ENCODE measurements at places on chromosomes 11 and 22.

- no peak for DNase-seq
Measured at GRCh38 chr11:94751218-94751609, 16.9 kb upstream of the AMOTL1 start.

GRCh38 chr11:61418136-61418535, 11.6 kb downstream of the CPSF7 start:
- no peak for DNase-seq

DNA sequence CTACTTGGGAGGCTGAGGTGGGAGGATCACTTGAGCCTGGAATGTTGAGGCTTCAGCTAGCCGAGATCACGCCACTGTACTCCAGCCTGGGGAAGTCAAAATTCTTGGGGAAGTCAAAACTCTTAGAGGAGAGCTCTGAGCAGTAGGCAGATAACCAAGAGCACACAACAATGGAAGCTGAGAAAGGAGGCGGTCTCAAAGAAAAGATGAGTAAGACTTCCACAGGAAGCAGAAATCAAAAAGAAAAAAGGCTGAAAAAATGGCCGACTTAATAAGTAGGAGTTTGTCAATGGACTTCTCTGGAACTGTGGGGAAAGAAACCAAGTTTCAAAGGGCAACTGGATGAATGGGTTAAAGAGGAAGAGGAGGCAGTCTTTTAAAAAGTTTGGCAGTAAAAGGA, 32.1 kb downstream of the RAB30 start:
- no peak for DNase-seq

GRCh38 chr22:43018615-43019014, 3.7 kb upstream of the PACSIN2 start:
- no peak for DNase-seq

GRCh38 chr11:86782742-86783141, 17.6 kb upstream of the PRSS23 start:
- no peak for DNase-seq

- no peak for DNase-seq
Measured at GRCh38 chr22:36540867-36541642, 12.1 kb upstream of the EIF3D start.

DNA sequence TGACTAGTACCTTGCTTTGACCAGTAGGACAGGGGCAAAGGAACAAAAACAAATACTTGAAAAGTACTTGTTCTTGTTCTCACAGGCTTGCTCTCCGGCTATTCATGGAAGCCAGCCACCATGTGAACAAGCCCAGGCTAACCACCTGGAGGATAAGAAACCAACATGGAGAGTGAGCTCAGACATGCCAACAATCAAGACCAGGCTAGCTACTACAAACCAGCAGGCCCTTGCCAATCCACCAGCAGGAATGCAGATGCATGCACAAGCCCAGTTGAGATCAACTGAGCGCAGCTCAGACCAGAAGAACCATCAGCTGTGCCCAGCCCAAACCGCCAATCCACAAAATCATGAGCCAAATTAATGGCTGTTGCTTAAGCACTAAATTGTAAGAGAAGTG, 180.1 kb upstream of the ISX start:
- DNase-seq: no peak

GRCh38 chr22:42439821-42440674, 7.8 kb upstream of the NFAM1 start:
- DNase-seq: peak; percentile 71

- DNase-seq: no peak
Measured at GRCh38 chr11:863023-863909, 20.6 kb downstream of the TSPAN4 start.

GRCh38 chr11:106152824-106153223, 75.4 kb downstream of the AASDHPPT start:
- DNase-seq: no peak

DNA sequence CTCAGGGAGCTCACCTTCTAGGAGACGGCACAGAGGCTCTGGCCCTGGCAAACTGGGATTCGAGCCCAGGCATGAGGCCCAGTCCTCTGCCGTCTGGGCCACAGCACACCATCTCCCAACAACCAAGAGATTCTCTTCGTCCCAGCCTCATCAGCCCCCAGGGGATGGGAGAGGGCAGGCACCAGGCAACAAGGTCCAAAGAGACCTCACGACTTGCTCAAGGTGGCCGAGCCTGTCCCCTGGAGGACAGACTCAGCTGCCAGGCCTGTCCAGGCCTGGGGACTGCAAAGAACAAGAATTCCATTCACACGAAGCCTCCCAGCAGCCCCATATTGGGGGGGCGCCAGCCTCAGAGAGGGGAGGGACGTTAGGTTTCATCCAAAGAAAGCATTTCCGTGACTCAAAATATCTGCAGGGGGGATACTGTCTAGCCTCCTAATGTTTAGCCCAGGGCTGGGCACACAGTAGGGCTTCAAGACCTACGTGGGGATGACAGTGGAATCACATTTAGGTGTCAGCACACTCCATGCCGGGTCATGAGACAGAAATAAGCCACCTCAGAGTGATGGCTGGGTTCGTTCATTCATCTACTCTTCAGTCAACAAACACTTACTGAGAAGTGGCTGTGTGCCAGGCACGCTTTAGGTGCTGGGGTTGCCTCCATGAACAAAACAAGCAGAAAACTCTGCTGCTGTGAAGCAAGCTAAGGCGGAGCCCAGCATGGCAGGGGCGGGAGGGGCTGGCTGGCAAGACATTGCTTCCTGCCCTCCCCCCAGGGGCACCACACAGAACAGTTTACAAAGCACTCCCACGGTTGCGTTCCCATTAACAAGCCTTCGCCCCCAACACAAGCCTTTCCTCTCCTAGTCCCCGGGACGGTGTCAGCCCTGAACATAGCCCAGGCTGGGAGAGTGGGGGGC, 1.2 kb downstream of the CARNS1 start:
- no peak for DNase-seq

- no peak for DNase-seq
Measured at GRCh38 chr22:23791738-23792645, 5.2 kb downstream of the SMARCB1 start.

DNA sequence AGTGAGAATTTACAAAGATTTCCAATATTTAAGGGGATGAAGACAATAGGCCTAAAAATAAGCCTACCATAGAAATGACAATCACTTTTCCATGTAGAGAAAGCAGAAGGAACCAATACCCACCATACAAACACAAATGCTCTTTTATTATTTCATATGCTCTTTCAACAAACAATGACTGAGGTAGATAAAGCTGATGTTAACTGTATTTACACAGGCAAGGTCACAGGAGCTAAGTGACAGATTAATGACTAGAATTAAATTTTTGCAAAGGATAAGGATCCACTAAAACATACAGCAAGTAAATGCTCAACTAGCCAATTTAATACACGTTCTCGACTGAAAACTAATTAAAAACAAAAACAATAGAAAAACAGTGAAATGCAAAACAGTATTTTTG, 34.2 kb downstream of the PICALM start:
- DNase-seq: no peak

DNA sequence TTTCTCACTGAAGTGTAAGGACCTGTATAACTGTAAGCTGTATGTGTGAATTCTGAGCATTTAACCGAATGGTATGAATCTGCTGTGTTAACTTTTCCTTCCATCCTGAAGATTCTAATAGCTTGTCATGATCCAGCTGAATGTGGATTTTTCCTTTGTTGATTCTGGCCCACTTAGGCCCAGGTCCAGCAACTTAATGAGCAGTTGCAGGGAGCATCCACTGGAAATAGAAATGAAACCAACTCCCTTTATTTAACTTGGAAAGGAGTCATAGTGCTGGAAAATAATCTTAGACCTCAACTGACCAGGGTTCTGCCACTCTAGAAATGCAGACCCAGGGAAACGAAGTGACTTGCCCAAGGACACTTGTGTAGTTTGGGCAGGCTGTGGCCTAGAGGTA, 142.3 kb upstream of the MTNR1B start:
- DNase-seq: no peak

- no peak for DNase-seq
Measured at GRCh38 chr11:111283945-111284481, 14.3 kb upstream of the POU2AF3 start.

DNA sequence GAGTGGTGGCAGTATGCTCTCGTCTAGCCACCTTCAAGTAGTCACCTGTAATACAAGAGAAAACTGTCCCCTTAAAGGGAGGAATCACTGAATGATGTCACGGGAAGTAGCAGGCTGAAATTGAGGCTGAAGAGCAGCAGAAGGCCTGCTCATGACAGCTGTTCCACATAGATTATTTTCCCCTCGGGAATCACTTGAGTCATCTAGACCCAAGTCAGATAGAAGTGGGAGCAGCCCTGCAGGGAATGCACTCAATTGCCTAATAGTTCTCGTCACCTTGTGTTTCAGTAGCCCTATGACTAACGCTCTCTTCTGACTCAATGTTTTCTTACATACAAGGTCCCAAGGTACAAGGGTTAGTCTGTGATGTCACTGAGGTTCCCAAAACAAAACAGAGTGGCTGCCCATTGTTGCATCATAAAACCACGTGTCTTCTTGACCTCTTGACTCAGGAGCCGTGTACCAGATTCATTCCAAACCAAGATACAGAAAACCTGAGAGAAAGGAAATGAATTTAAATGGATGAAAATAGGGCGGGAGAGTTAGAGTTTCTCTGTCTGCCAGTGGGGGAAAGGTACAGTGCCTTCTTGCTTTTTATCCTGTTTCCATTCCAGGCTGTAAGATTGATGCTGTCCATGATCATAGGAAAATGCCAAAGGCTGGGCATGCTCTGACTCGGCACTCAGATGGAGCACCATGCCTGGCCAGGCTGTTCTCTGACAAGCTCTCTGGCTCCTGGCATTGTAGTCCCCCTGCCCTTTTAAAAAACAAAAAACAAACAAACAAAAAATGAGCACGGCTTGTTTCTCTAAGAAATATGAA, 21.6 kb upstream of the C11orf96 start:
- DNase-seq: no peak

DNA sequence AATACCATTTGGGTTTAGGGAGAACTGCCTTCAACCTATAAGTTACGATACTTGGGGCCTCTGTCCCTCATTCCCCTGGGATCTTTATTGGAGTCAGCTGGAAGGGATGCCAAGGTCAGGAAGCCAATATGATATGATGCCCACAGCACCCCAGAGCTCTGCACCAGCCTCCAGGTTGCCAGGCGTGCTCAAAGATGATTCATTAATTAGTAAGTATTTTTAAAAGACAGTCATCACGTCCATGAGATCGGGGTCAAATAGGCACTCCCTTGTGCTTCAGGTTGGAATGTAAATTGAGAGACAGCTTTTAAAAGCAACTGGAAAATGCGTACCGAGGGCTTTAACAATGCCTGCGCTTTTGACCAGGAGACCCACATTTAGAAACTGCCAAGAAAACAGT, 57.0 kb upstream of the CD5 start:
- no peak for DNase-seq

DNA sequence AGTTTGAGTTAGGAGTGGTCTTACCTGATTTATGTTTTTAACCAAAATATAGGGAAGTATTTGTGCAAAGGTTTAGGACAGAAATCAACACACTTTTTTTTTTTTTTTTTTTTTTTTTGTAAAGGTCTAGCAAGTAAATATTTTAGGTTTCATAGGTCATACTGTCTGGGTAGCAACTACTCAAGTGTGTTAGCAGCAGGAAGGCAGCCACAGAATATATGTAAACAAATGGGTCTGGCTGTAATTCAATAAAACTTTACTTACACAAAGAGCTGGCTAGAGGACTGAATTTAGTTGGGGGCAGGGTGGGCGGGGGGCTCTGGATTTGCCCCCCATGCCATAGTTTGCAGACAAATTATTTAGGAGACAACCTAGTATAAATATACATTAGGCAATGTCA, 510.4 kb downstream of the NELL1 start:
- DNase-seq: no peak

DNA sequence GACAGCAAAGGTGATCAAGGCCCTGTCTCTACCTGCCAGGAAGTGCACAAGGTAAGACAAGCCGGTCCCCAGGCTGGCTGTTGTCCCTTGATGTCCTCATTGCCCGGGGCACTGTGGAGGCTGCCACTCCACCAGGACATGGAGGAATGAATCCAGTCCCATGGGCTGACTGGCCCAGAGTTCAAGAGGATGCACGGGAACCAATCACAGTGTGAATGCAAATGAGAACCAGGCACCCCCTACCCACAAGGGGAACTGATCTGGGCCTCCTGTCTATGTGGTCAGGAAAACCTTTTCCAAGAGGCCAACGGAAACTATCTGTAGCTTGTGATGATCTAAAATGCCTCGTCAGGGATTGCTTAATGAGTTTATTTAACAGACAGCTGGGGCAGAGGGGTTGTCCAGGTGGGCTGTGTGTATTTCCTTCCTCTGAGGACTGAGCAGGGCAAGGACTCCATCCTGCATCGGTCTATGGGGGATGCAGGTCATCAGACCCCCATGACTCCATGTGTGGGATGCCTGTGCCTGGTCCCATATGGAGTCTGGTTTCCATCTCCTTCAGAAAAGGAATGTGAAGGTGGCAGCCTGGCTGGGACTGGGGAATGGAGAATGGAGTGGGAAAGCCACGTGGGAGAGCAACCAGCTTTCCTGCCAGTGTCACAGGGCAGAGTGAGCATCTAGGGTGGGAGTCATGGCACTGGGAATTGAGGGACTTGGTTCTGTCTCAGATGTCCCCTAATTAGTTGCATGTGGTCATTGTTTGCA, 60.5 kb downstream of the CD82 start:
- DNase-seq: no peak

DNA sequence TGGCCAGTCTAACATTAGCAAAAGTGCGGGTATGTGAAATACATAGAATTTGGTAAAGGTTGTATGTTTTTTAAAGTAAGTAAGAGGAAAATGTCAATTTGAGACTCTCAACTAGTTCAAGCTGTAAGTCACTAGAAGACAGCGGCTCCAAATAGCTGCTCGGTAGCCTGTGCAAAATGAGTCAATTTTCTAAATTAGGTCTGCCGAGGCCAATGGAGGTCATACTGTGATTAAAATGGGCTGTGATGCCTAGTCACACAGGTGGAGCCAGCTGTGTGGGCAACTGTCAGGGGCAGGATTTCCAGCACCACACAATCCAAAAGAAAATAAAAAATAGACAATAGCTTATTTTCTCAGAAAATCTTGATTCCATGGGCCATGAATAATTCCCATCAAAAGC, 32.3 kb downstream of the KCNA4 start:
- no peak for DNase-seq

- DNase-seq: no peak
Measured at GRCh38 chr11:115499891-115500290, 4.3 kb downstream of the CADM1 start.

DNA sequence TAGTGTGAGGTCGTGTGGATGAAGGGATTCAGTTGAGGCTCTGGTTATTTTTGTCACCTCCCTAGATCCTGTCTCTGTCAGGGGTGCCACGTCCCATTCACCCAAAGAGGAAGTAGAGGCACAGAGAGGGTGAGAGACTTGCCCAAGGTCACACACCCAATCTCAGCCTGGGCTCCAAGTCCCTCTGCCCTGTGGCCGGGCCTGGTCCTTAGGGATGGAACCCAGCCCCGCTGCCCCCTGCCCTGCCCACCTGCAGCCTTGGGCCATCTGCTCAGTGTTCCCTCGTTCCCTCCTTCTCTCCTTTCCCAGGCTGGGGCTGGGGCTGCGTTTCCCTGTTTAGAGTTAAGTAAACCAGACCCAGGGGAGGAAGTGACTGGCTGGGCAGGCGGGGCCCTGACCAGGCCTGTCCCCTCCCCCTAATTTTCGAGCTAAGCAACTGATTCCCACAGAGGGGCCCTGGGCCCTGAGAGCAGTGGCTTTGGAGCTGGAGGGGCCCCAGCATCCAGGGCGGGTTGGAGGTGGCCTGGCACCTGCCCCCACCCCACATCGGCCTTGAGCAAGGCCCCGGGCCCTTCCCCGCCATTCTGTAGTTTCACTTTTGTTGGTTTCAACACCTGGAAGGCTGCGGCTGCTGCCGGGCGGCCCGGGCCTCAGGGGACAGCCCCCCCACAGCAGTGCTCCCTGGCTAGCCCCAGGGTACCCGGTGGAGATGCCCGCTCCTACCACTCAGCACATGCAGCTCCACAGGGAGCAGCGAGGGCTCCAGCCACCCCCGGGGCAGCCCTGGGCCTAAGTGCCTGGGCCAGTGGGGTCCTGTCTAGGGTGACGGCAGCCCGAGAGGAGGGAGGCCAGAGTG, 1.5 kb downstream of the TCIRG1 start:
- peak; percentile 64 for DNase-seq

Data from AML-193 (cell line).